ENCODE measurements at places on chromosomes 4 and X.

- no peak for DNase-seq
These were observed 5.0 kb downstream of the SHOX start for GRCh38 chrX:635428-636090.

DNA sequence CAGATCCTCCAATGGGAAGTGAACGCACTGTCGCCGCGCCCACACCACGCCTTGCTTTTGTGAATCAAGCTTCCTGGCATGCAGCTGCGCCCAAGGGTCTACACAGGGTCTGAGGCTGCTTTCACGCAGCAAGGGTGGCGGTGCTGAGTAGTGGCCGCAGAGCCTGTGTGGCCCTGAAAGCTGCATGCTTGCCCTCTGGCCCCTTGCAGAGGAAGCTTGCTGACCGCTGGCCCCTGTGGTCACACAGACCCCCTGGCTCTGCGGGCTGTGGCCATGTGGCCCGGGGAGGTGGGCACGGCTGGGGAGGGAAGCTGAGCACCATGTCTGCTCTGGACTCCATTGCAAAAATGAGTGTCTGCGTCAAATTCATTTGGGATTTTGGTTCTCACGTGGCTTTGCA, 8.8 kb downstream of the DOK7 start:
- no peak for DNase-seq

DNA sequence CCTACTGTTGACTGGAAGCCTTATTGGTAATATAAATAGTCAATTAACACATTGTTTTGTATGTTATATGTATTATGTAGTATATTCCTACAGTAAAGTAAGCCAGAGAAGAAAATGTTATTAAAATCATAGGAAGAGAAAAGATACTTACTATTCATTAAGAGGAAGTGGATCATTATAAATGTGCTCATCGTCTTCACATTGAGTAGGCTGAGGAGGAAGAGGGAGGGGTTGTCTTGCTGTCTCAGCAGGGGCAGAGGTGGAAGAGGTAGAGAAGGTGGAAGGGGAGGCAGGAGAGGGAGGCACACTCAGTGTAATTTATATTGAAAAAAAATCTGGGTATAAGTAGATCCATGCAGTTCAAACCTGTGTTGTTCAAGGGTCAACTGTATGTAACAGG, 10.6 kb downstream of the CDKL5 start:
- no peak for DNase-seq

DNA sequence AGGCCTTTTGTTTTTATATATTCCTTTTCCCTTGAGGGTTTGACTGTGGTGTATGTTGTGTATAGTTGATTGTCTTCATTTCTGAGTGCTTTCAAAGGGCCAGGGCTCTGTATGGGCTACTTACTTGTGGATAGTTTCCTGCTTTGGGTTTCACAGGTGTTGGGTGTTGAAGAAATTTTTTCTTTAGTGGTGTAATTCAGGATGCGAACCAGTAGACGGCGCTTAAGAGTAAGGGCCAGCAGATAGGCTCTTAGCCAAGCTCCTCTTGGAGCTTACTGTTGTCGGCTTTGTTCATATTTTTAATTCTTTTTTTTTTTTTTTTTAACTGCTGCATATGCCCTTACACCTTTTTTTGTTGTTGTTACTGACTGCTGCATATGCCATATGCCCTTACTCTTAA, 276.3 kb upstream of the GALNT7 start:
- DNase-seq: no peak

DNA sequence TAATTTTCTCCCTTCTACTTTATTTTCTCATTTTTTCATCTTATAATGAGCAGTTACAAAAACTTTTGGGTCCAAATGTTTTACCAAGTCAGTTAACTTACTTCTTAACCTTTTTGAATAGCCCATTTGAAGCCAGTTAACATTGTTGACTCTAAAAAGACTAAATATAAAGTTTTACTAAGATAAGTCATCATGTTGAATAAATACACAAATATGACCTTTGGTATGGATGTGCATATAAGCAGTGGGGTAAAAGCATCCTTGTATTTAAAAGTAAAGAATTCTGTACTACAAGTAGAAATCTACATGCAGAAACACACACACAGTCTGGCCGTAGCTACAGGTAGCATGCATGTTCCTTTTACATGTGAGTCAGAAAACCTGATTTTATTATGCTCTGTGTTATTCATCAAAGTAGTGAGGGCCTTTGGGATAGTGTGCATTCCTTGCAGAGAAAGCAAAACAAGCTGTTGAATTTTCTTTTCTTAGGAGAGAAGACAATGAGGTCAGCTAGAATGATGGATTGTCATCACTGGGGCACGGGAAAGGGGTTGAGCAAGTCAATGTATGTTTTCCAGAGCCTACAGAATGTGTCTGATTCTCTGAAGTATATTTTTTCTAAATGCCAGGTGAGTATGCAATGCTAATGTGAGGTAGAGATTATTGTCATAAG, 533.2 kb upstream of the AGA start:
- DNase-seq: no peak

Data from non-pigmented ciliary epithelial cell (primary cell).